ENCODE measurements at places on chromosomes 6 and 20. TPM values are rescaled to one million over a fixed set of nuclear protein-coding genes. Genes with fewer than 3 reads are reported as not detected.

DNA sequence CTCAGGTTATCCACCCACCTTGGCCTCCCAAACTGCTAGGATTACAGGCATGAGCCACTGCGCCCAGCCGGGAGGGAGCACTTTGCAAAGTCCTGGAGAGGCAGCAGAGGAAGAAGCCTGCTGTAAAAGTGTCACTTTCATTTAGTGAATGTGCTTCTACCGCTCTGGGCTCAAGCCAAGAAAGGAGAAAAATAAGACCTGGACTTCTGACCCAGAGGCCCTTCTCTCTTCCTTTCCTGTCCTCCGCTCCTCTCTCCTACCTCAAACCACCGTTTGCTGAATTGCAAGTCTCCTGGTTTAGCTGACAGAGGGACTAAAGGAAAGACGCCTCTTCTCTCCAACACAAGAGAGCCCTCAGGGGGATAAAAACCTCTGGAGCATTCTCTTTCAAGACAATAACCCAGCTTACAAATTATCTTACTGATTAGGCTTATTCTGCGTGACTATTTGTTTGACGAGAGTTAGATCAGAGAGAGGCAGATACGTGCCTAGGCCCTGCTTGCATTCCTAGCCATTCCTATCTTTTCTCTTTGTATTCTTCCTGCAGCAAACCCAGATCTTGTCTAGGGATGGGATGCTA lies 84.2 kb upstream of the SLC22A23 start:
- H3K4me1 ChIP-seq, result peaks cover 16% of the 10 kb centered on the region
- no peaks in the 10 kb centered on the region for H3K36me3 ChIP-seq
- no peak overlapping the region for H3K4me3 ChIP-seq
- no peak for DNase-seq

GRCh38 chr6:131060311-131060710 lies 2.7 kb downstream of the EPB41L2 start:
- H3K4me3 ChIP-seq, result peak overlapping the region; percentile 92
- H3K27ac ChIP-seq, result no peak overlapping the region
- peaks cover 3% of the 10 kb centered on the region for H3K4me1 ChIP-seq

Gene TGM2
- total RNA-seq, result 0.33 TPM

GRCh38 chr20:54267483-54268003 lies 59.7 kb downstream of the PFDN4 start:
- H3K4me3 ChIP-seq, result no peak overlapping the region
- no peaks in the 10 kb centered on the region for H3K27me3 ChIP-seq
- no peaks in the 10 kb centered on the region for H3K36me3 ChIP-seq
- no peaks in the 10 kb centered on the region for H3K4me1 ChIP-seq

DNA sequence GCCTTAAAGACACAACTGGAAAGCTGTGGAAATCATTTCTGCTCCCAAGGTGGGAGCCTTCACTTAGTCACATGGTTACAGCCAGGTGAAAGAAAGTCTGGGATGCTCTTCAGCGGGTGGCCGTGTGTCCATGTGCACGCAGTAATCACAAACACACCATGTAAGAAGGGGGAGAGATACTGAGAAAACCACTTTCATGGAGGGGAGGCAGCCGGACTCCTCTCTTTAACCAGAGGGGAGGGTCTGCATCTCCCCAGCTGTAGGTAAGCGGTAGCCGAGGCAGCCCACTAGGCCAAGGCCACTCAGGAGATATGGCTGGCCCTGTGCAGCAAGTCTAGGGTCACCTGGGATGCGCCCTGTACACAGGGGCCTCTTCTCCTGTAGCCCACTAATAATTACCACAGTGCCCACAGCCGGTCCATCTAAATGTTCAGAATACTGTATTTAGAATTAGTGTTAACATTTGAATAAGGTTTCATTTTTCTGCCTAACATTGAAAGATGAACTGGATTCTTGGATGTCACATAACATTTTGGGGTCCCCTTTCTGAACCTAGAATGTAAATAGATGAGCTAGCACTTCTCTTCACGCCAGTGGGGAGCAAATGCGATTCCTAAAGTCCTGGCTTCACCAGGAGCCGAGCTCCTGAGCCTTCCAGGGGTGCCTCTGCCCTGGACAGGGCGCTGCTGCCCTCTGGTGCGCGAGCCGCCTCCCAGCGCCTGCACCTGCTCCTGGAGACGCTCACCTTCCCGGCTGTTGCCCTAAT lies 15.9 kb downstream of the GPR31 start:
- peak; percentile 89 for DNase-seq
- H3K36me3 ChIP-seq, result no peaks in the 10 kb centered on the region
- H3K27ac ChIP-seq, result no peak overlapping the region

- H3K27me3 ChIP-seq, result no peaks in the 10 kb centered on the region
- H3K4me1 ChIP-seq, result no peaks in the 10 kb centered on the region
Observed at GRCh38 chr6:6331393-6331792, 10.9 kb upstream of the F13A1 start.

Gene MRAP2
- 10.8 TPM for total RNA-seq

DNA sequence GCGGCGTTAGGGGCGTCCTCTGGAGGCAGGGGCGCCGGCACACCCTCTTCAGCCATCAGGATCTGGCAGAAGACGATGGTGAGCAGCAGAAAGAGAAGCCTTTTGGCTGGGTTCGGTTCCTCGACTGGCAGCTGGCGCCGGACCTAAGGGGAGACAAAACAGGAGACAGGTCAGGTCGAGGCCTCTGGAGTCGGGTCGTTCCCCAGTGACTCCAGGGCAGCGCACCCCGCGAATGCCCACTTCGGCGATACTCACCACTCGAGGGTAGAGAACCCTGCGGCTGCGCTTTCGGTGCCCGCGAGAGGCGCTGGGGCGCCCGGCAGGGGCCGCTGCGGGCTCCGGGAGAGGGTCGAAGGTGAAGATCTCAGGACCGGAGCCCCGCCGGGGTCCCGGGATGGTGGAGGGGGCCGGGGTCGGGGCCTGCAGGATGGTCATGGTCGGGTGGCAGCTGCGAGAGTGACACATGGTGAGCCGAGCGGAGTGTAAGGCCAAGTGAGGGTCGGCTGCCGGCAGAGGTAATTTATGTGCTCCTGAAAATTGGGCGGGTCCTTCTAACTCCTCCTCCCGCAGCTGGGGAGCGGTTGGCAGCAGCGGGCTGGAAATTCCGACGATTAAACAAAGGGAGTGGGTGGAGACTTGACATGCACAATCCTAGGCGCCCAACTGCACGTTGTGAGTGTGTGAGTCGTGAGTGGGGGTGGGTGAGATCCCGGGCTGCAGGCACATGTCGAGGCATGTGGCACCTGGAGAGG lies at the start of gene IER3:
Gene IER3 (minus strand): TSS at position 494 of the 752 bp plus-strand sequence. CDS start 29 bp downstream, at position 465.
- peaks cover 33% of the 10 kb centered on the region for H3K36me3 ChIP-seq
- H3K27ac ChIP-seq, result peak within 1 kb of the TSS; percentile 41
- peak within 1 kb of the TSS; percentile 94 for H3K4me3 ChIP-seq
- H3K4me1 ChIP-seq, result peaks cover 5% of the 10 kb centered on the region
- H3K27me3 ChIP-seq, result no peaks in the 10 kb centered on the region

DNA sequence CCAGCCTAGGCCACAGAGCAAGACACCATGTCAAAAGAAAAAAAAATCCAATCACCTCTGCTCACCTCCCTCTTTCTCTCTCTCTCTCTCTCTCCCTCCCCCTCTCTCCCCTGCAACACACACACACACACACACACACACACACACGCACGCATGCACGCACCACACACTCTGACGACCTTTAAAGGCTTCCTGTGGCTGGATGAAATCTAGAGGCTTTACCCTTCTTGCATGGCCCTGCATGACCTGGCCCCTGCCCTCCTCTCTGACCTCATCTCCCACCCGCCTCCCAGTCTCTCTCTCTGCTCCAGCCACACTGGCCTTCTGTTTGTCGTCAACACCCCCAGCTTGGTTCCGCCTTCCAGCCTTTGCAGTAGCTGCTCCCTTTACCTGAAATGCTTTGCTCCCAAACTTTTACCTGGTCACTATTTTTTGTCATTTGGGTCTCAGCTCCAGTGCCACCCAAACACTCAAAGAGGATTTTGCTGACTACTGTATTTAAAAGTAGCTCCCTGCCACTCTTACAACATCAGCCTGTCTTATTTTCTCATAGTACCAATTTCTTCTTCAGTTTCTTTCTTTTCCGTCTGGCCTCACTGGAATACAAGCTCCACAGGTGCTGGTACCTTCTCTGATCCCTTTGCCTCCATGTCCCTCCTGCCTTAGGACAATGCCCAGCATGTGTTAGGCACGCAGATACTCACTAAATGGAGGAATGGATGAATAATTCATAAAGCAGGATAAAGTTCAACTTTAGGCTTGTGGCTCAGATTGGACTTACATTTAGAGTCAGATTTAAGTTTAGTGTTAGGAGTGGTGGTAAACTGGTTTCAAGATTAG lies 4.3 kb upstream of the LTA start:
- H3K36me3 ChIP-seq, result no peaks in the 10 kb centered on the region
- no peaks in the 10 kb centered on the region for H3K27me3 ChIP-seq
- no peaks in the 10 kb centered on the region for H3K4me1 ChIP-seq
- H3K4me3 ChIP-seq, result no peak overlapping the region
- no peak overlapping the region for H3K27ac ChIP-seq

Gene SYCP2L
- 4.5 TPM for total RNA-seq

DNA sequence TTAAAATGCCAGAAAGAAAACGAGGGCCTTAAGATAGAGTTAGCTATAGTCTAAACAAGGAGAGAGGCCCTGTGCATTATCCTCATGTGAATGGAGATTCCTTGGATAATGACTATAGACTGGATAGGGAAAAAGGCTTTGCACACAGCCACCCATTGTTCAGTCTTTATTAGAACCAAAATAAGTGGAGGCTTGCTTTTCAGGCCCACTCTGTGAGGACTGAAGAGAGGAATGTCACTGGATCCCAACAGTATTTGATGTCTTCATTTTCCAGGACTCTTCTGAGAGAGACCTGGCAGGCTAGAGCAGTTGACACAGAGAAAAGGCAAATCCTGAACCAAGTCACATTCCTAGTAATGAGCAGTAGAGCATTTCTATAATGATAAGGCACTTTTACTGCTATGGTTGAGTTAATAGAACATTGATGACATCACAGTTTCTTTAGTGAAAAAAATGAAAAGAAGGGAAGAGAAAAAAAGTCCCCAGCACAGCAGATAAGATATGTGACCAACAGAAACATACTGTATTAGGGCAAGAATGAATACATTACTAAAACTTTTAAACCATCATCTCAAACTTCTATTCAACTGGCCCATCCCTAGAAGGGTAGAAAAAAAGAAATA lies 315.1 kb downstream of the EPHA7 start:
- H3K27ac ChIP-seq, result peak overlapping the region; percentile 25
- no peak for DNase-seq
- no peaks in the 10 kb centered on the region for H3K36me3 ChIP-seq
- peaks cover 15% of the 10 kb centered on the region for H3K4me1 ChIP-seq
- H3K27me3 ChIP-seq, result no peaks in the 10 kb centered on the region

GRCh38 chr6:139131736-139132280 lies 3.1 kb upstream of the HECA start:
- no peak for DNase-seq
- H3K36me3 ChIP-seq, result no peaks in the 10 kb centered on the region
- H3K27me3 ChIP-seq, result no peaks in the 10 kb centered on the region
- H3K4me1 ChIP-seq, result no peaks in the 10 kb centered on the region

- no peak overlapping the region for H3K4me3 ChIP-seq
- no peaks in the 10 kb centered on the region for H3K36me3 ChIP-seq
- H3K27me3 ChIP-seq, result no peaks in the 10 kb centered on the region
- H3K4me1 ChIP-seq, result peaks cover 4% of the 10 kb centered on the region
- no peak for DNase-seq
Observed at GRCh38 chr20:49750611-49751396, 37.1 kb upstream of the B4GALT5 start.

DNA sequence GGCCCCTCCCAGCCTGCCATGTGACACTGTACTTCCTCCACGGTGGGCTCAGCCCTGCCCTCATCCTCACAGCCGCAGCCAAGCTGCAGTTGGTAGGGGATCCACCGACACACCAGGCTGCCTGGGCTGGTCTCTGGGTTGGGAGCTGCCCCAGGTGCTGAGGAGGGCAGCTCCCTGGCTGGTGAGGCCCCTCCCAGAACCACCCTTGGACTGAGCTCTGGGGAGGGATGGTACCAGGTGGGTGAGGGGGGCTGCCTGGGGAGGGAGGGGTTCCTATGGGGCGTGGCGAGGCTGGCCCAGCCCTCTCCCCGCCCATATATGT lies 185 bp upstream of the TNFRSF6B start:
- DNase-seq, result peak; percentile 90
- no peaks in the 10 kb centered on the region for H3K27me3 ChIP-seq
- no peaks in the 10 kb centered on the region for H3K36me3 ChIP-seq
- H3K4me1 ChIP-seq, result no peaks in the 10 kb centered on the region
- no peak overlapping the region for H3K27ac ChIP-seq

Gene ARMH2
- not detected for total RNA-seq

Gene MOG
- not detected for total RNA-seq

All from endodermal cell (in vitro differentiated cells).